Activated CD8-positive, alpha-beta memory T cell treated with anti-CD3 and anti-CD28 coated beads for 1 hour (primary cell): ENCODE measurements at places on chromosomes 13 and 19.

DNA sequence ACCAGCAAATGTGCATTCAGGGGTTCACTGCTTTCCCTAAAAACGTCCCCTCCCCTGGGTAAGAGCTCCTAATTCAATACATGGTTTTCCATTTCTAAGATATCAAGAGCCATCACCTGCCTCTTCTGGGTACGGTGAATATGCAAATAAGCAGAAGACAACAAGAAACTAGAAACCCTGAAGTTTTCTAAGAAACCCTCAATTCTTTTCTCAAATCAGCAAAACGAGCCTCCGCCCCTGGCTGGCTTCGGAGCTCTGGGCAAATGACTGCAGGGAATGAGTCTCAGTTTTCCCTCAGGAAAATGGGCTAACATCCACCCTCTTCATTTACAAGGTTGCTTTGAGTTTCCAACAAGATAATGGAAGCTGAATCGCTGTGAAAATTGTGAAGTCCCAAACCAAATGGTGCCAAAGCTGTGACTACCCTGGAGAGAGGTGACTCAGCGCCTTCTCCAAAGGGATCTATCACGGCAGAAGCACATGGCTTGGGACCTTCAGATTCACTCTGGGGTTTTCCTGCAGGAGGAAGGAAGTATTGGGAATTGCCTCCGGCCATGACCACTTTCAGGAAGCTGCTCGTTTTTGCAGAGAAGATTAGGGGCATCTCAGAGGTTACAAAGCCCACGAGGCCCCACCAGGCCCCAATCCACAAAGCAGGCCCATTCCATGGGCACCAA, 26.6 kb downstream of the KLF2 start:
- DNase-seq: no peak

DNA sequence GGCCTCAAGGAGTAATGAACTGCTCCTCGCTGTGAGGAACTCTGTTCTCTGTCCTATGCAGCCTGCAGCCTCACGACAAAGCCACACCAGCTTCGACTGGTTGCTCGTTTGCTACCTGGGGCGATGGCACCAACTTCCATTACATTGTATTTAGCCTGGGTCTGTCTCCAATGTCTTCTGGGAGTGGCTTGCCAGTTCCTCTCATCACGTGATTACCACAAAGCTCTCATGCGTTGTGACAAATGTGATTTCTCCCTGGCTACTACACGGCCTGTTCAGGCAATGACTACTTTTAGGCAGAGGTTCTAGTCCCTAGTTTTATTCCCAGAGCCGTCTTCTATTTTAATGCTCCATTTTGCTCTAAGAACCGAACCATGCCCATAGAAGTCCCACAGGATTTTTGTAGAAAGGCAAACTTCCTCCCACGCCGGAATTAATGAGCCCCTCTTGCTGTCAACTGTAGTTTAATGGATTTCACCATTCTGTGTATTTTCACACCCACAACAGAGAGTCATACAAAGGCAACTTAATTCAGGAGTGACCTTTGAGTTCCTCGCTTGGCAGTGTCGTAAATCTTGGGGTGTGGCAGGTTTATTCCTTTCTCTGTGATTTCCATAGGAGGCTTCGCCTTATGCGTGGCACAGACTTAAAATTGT, 351.9 kb downstream of the EFNB2 start:
- no peak for DNase-seq

- DNase-seq: no peak
Observed at GRCh38 chr19:42038666-42039065, 31.3 kb downstream of the GRIK5 start.

- DNase-seq: no peak
Observed at GRCh38 chr19:6278740-6279619, 795 bp downstream of the MLLT1 start.
